Right atrium auricular region (tissue), 2 donors: ENCODE measurements at places on chromosomes 13 and 19.
A peak's percentile ranks its signal among the peaks of the same experiment; 100 is the strongest.

GRCh38 chr19:1672038-1672768 is 19.8 kb upstream of the TCF3 start:
- H3K4me1 ChIP-seq, result peaks cover 30% of the 10 kb centered on the region
- no peak for DNase-seq
- no peak overlapping the region for H3K4me3 ChIP-seq
- no peak overlapping the region for H3K27ac ChIP-seq

GRCh38 chr19:51070334-51071094 is 5.6 kb upstream of the KLK13 start:
- no peak overlapping the region for H3K4me3 ChIP-seq
- no peaks in the 10 kb centered on the region for H3K36me3 ChIP-seq
- H3K27me3 ChIP-seq, result no peaks in the 10 kb centered on the region

DNA sequence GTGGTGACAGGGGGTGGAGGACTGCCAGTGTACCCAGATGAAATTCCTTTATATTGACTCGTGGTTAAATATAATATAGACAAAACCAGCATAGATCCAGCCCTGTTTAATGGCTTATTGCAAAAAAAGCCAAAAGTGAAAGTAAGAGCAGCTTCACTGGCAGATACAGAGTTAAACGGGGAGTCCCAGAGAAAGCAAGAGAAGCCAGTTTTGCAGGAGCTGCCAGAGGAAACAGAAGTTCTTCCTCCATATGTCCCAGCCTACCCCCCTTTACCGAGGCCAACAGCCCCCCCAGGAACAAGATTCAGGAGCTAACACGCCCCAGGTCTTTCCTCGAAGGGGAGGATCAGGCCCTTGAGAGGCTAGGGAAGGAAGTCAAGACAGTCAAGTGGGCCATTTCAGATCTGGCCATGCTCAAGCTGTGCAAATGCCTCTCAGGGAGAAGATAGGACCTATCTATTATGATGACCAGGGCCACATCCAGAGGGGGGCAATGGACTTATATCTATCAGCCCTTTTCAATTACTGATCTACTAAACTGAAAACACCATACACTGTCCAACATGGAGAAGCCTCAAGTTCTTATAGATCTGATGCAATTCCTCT is 47.2 kb upstream of the ZNF737 start:
- no peak for DNase-seq
- no peaks in the 10 kb centered on the region for H3K4me1 ChIP-seq
- H3K36me3 ChIP-seq, result no peaks in the 10 kb centered on the region
- no peaks in the 10 kb centered on the region for H3K27me3 ChIP-seq
- H3K4me3 ChIP-seq, result peak overlapping the region; percentile 41

DNA sequence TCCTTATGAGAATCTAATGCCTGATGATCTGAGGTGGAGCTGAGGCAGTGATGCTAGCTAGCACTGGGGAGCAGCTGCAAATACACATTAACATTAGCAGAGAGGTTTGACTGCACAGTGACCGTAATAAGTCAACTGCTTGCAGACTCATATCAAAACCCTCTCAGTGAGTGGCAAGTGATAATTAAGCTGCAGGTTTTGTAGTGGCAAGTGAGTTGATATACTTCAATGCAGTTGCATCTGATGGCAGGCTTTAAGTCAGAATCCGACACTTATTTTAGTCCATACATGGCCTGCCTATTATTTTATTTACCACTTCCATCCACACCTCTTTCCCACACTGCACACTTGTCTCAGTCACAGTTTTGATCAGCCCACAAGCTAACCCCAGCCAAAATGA is 209.2 kb upstream of the IRS2 start:
- H3K27ac ChIP-seq, result no peak overlapping the region
- no peaks in the 10 kb centered on the region for H3K27me3 ChIP-seq
- H3K4me3 ChIP-seq, result no peak overlapping the region
- no peaks in the 10 kb centered on the region for H3K36me3 ChIP-seq
- DNase-seq, result no peak

DNA sequence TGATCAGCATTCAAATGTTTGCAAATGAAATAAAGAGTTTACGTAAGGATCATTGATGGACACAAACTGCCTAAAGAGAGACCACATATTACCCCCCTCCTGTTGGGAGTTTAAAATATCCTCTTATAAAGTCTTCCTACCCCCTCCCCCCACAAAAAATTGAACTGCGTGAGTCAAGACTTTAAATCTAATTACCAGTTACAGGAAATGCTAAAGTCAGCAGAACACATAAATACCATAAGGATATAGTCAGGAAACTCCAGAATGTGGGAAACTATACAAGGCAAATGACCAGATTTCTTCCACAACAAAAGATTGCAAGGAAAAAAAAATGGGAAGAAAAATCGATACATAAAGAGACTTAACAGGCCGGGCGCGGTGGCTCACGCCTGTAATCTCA is 44.4 kb upstream of the FARP1 start:
- no peak overlapping the region for H3K27ac ChIP-seq

DNA sequence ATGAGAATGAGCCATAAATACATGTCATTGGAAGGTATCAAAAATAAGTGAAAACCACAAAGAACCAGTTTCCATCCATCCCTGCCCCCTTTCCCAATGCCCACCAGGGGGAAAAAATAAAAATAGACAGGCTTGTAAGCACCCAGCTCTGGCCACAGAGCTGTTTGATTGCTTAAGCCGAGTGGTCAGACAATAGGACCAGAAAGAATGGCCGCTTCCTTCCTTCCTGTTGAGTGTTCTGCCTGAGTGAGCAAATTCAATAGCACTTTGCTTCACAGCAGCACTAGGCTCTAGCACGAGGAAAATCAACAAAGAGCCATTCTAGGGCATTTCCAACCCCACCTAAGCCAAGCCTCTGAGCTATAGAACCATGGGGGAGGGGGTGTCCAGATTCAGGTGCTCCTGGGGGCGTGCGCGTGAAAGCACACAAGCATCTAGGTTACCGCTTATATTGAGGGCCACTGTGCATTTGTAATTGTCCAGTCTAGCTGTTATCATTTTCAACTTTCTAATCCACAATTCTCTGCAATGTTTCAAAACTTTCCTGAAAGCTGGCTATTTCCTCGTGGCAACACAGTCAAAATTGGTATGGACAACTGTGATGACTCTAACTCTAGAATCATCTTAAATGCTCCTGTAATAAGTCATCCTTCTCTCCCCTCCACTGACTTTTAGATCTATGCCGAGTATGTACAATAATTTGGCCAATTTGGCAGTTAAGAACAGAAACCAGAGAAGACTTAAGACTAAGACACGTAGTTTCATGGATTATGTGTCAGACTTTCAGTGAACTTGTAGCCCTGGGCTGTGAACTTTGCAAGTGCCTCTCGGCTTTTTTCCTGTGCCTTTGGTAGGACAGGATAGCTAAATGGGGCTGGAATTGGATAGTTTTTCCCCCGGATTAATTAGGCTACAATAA is 64.3 kb downstream of the SPRY2 start:
- no peak for DNase-seq
- H3K27ac ChIP-seq, result peak overlapping the region; percentile 16
- no peaks in the 10 kb centered on the region for H3K27me3 ChIP-seq
- H3K4me1 ChIP-seq, result no peaks in the 10 kb centered on the region

- peaks cover 33% of the 10 kb centered on the region for H3K4me1 ChIP-seq
- peaks cover 68% of the 10 kb centered on the region for H3K36me3 ChIP-seq
- no peaks in the 10 kb centered on the region for H3K27me3 ChIP-seq
- DNase-seq, result no peak
- no peak overlapping the region for H3K27ac ChIP-seq
Measured at GRCh38 chr19:41421973-41422372, 5.2 kb downstream of the B3GNT8 start.

DNA sequence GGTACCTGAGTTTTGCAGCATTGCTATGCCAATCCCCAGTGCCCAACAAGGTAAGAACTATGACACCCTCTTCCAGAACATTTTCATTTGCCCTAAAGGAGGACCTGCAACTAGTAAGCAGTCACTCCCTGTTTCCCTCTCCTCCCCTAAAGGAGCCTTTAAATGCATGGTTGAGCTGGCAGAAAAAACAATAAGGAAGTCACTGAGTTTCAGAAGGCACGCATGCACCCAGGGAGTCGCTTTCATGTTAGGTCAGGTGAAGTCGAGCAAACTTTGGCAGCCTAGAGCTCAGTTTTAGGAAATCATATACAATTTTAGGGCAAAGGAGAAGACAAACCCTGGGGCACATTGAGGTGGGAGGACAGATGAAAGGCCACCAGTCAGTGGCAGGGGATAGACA is 11.8 kb downstream of the NLRP11 start:
- H3K4me1 ChIP-seq, result no peaks in the 10 kb centered on the region
- no peak for DNase-seq
- H3K4me3 ChIP-seq, result no peak overlapping the region
- H3K27me3 ChIP-seq, result no peaks in the 10 kb centered on the region

- peaks cover 38% of the 10 kb centered on the region for H3K36me3 ChIP-seq
- H3K27ac ChIP-seq, result peak overlapping the region; percentile 94
- peak overlapping the region; percentile 84 for H3K4me3 ChIP-seq
Measured at GRCh38 chr19:7535998-7536695, 630 bp downstream of the PNPLA6 start.

GRCh38 chr19:42474743-42475142 is 32.0 kb upstream of the CXCL17 start:
- H3K4me3 ChIP-seq, result no peak overlapping the region
- no peaks in the 10 kb centered on the region for H3K36me3 ChIP-seq
- no peaks in the 10 kb centered on the region for H3K27me3 ChIP-seq
- no peak overlapping the region for H3K27ac ChIP-seq
- DNase-seq, result no peak

DNA sequence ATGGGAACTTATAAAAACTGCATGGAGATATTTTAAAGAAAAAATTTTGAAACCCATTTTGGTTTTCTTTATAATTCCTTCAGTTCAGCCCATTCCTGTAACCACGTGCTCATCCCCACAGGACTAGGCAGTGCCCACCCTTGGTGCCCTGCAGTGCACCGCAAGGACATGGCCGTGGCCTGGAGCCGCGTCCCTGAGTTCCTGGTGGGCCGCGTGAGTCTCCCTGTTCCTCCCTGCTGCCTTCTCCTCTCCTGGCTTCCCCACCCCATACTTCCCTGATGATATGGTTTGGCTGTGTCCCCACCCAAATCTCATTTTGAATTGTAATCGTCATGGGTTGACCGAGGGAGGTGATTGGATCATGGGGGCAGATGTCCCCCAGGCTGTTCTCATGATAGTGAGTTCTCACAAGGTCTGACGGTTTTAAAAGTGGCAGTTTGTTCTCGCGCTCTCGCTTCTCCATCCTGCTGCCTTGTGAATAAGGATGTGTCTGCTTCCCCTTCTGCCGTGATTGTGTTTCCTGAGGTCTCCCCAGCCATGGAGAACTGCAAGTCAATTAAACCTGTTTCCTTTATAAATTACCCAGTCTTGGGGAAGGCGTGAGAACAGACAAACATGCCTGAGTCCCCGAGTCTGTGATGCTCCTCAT is 31.6 kb upstream of the TFDP1 start:
- peaks cover 27% of the 10 kb centered on the region for H3K36me3 ChIP-seq
- no peaks in the 10 kb centered on the region for H3K27me3 ChIP-seq
- DNase-seq, result peak; percentile 53
- H3K4me1 ChIP-seq, result peaks cover 15% of the 10 kb centered on the region
- no peak overlapping the region for H3K27ac ChIP-seq

- H3K27me3 ChIP-seq, result no peaks in the 10 kb centered on the region
- no peak overlapping the region for H3K27ac ChIP-seq
- no peaks in the 10 kb centered on the region for H3K36me3 ChIP-seq
- H3K4me3 ChIP-seq, result no peak overlapping the region
- no peaks in the 10 kb centered on the region for H3K4me1 ChIP-seq
Measured at GRCh38 chr13:44660050-44660449, 83.9 kb upstream of the TSC22D1 start.

DNA sequence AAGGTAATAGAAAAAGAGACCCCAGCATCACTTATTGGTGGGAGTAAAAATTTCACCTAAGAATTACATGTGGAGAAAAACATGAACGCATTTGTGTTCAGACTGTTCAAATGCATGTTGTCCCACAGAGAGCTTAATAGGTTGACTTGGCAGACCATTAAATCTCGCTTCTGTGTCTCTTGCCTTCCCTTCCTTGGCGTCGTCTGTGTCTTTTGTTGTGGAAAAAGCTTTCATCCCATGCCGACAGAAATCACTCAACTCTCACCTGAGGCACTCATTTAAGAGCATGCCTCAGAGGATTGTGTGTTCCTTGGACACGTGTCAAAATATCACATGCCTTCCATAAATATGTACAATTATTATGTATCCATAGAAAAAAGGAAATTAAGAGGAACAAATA is 24.4 kb upstream of the CACNA1A start:
- H3K27ac ChIP-seq, result no peak overlapping the region
- H3K27me3 ChIP-seq, result no peaks in the 10 kb centered on the region
- no peak for DNase-seq
- H3K4me1 ChIP-seq, result no peaks in the 10 kb centered on the region
- H3K4me3 ChIP-seq, result no peak overlapping the region

DNA sequence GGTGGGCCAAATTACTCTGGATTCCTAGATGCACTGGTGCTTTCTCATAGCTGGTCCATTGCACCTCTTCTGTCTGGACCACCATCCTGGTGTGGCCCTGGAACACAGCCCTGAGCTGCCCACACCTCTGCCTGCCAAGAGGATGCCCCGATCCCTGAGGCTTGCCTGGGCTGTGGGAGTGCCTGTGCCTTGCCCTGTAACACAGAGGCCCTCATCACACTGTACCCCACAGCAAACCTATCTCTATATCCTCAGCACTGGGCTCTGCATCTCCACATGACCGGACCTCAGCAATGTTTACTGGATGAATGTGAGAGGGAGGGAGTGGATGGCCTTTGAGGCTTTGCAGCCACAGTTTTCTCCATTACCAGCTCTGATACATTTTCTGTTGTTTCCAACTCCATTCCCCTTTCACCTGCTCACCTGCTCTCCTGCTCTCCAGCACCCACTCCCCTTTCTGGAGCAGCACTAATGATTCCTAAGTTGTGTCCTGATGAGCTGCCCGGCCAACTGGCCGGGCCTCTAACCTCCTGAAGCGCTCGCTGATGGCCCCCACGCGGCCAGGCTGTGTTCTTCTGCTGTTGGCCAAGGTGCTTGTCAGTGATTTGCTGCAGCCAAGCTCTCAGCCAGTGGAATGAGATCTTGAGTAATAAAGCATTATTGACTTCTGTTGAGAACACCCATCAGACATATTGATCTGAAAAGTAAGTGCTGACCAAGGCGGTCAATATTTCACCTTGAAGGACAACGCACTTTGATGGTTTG is 232.6 kb downstream of the TEX29 start:
- no peaks in the 10 kb centered on the region for H3K4me1 ChIP-seq
- no peak overlapping the region for H3K4me3 ChIP-seq
- no peak for DNase-seq
- no peaks in the 10 kb centered on the region for H3K36me3 ChIP-seq

GRCh38 chr19:40688309-40688708 is 2.1 kb downstream of the NUMBL start:
- H3K27me3 ChIP-seq, result no peaks in the 10 kb centered on the region
- no peaks in the 10 kb centered on the region for H3K4me1 ChIP-seq
- DNase-seq, result no peak
- H3K27ac ChIP-seq, result peak overlapping the region; percentile 91

GRCh38 chr13:74128156-74128767 is 5.9 kb downstream of the KLF12 start:
- no peaks in the 10 kb centered on the region for H3K4me1 ChIP-seq
- H3K36me3 ChIP-seq, result no peaks in the 10 kb centered on the region
- DNase-seq, result no peak
